Natural killer cell treated with Interleukin-12 subunit alpha and Interleukin-12 subunit beta and Interleukin-15 and Interleukin-18, amount 100 ng/mL, for 72 hours (primary cell): ENCODE measurements at places on chromosomes 11 and 22. TPM values are rescaled to one million over a fixed set of nuclear protein-coding genes. Genes with fewer than 3 reads are reported as not detected.

DNA sequence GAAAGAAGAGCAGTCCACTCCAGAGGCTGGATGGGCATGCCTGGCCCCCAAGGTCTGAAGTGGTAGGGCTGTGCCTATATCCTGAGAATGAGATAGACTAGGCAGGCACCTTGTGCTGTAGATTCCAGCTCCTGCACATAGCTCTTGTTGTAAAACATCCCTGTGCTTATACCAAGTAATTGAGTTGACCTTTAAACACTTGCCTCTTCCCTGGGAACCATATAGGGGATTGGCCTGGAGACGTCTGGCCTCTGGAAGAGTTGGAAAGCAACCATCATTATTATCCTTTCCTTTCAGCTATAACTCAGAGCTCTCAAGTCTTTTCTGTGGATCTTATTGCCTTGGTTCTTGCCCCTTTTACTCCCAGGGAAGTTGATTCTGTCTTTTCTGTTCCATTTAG, 15.1 kb downstream of the LIMK2 start:
- no peak for DNase-seq
- H3K4me1 ChIP-seq, result peaks cover 75% of the 10 kb centered on the region
- no peaks in the 10 kb centered on the region for H3K27me3 ChIP-seq
- H3K27ac ChIP-seq, result peak overlapping the region; percentile 98

- no peaks in the 10 kb centered on the region for H3K36me3 ChIP-seq
- no peak for DNase-seq
- no peak overlapping the region for H3K4me3 ChIP-seq
- H3K27ac ChIP-seq, result no peak overlapping the region
- peaks cover 18% of the 10 kb centered on the region for H3K27me3 ChIP-seq
- H3K4me1 ChIP-seq, result no peaks in the 10 kb centered on the region
Observed at GRCh38 chr11:64535811-64536210, 55.2 kb upstream of the SLC22A12 start.

DNA sequence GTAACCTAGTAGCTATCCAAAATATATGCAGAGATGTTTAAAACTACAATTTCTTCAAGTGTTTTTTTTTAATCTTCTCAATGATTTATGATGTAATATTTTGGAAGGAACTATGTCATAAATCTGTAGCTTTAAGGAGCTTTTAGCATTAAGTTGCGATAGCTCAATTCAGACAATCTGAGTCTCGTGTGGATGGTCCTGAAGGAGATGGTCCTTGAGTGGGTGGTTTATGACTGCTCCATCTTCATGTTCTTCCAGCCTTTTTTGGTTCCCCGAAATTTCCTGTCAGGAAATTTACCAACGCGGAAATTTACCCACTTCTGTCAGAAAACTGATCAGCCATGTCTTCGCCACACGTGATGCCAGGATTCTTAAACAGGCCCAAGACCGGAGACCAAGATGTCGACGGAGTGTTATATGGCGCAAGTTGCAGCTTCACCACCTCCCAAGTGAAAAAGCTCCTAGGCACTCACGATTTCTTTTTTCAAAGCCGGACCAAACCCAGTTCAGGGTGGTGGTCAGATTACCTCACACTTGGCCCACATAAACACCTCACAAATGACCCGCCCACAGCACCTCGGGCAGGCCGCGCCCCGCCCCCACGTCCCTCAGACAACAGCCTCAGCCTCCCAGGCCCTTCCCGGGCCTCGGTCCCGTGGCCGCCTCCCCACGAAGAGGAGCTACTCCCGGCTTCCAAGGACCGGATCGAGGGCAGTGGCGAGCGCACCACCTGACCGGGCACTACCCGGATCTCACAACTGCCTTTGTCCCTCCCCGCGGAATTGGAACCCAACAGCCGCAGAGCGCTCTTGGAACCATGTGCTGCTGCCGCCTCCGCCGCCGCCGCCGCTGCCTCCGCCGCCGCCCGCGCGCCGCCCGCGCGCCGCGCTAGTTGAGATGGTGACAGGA, at the start of gene MORC2:
Gene MORC2, minus strand, starts transcription at position 760 of the 909 bp plus-strand sequence. CDS start 885 bp downstream, outside the sequence.
- H3K27me3 ChIP-seq, result no peaks in the 10 kb centered on the region
- peaks cover 31% of the 10 kb centered on the region for H3K4me1 ChIP-seq
- no peak for DNase-seq
- H3K27ac ChIP-seq, result peak within 1 kb of the TSS; percentile 91
- H3K36me3 ChIP-seq, result peaks cover 33% of the 10 kb centered on the region

DNA sequence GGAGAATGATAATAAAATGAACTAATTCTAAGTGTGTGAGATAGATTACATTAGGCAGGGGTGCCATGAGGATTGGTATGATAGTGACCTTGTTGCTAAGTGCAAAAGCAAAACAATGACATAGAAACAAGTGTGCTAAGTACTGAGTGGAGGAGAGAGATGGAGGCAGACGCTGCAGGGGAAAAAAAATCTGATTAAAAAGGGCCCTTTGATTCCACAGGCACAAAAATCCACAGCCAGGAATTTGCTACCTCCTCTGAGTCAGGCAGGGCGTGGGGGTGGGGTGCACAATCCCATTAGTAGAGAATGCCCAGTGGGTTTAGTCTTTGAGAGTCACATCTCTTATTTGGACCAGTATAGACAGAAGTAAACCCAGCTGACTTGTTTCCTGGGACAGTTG, at the start of gene CNTF:
Gene CNTF, plus strand, starts transcription at position 322 of the 400 bp plus-strand sequence. CDS start 88 bp downstream, outside the sequence.
- no peak within 1 kb of the TSS for H3K27ac ChIP-seq
- H3K27me3 ChIP-seq, result no peaks in the 10 kb centered on the region
- H3K4me1 ChIP-seq, result peaks cover 6% of the 10 kb centered on the region
- no peak within 1 kb of the TSS for H3K4me3 ChIP-seq

GRCh38 chr11:18715476-18715875, 10.5 kb downstream of the IGSF22 start:
- peaks cover 6% of the 10 kb centered on the region for H3K4me1 ChIP-seq
- no peak overlapping the region for H3K27ac ChIP-seq
- no peak for DNase-seq
- no peaks in the 10 kb centered on the region for H3K36me3 ChIP-seq

GRCh38 chr22:44360668-44361381, 48.1 kb upstream of the SHISAL1 start:
- H3K27ac ChIP-seq, result no peak overlapping the region
- DNase-seq, result no peak
- no peaks in the 10 kb centered on the region for H3K36me3 ChIP-seq
- H3K4me3 ChIP-seq, result no peak overlapping the region

DNA sequence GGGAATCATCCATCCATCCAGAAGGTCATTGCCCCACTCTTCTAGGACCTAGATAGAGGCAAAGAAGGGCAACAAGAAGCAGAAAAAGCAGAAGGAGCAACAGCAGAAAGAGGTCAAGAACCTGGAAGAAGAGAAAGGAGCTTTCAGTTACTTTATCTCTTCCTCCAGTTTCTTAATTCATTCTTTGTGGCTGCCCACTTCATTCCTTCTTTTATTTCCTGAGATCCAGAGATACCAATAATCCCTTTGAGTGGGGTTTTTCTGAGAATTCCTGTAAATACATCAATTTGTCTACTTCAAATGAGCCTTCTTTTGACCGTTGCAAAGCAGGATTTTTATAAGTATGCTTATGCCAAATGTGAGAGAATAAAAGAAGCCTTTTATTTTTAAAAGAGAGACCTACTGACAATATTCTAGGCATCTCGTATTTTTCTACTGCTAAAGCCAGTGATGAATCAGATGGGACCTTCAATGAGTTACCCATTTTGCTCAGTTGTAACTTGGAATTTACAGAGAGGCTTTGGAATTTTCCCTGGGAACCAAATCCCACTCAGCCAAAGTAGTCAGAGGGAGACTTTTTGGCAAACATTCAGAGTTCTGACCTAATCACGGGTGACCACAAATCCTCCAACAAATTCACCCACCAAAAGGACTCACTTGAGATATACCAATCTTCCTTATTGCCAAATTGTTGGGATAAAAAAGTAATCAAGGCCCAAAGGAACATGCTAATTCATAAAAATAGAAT, 54.9 kb downstream of the ZC3H12C start:
- no peaks in the 10 kb centered on the region for H3K36me3 ChIP-seq
- H3K27me3 ChIP-seq, result peaks cover 13% of the 10 kb centered on the region
- no peak overlapping the region for H3K4me3 ChIP-seq
- DNase-seq, result no peak

- peaks cover 30% of the 10 kb centered on the region for H3K36me3 ChIP-seq
- DNase-seq, result peak; percentile 38
- H3K4me3 ChIP-seq, result peak overlapping the region; percentile 51
- no peaks in the 10 kb centered on the region for H3K27me3 ChIP-seq
Observed at GRCh38 chr22:20090730-20091240, 10.7 kb downstream of the DGCR8 start.

- no peak overlapping the region for H3K4me3 ChIP-seq
- no peaks in the 10 kb centered on the region for H3K4me1 ChIP-seq
- no peak overlapping the region for H3K27ac ChIP-seq
- peaks cover 13% of the 10 kb centered on the region for H3K27me3 ChIP-seq
- DNase-seq, result no peak
- H3K36me3 ChIP-seq, result no peaks in the 10 kb centered on the region
Observed at GRCh38 chr22:27461470-27461869, 340.1 kb downstream of the MN1 start.

DNA sequence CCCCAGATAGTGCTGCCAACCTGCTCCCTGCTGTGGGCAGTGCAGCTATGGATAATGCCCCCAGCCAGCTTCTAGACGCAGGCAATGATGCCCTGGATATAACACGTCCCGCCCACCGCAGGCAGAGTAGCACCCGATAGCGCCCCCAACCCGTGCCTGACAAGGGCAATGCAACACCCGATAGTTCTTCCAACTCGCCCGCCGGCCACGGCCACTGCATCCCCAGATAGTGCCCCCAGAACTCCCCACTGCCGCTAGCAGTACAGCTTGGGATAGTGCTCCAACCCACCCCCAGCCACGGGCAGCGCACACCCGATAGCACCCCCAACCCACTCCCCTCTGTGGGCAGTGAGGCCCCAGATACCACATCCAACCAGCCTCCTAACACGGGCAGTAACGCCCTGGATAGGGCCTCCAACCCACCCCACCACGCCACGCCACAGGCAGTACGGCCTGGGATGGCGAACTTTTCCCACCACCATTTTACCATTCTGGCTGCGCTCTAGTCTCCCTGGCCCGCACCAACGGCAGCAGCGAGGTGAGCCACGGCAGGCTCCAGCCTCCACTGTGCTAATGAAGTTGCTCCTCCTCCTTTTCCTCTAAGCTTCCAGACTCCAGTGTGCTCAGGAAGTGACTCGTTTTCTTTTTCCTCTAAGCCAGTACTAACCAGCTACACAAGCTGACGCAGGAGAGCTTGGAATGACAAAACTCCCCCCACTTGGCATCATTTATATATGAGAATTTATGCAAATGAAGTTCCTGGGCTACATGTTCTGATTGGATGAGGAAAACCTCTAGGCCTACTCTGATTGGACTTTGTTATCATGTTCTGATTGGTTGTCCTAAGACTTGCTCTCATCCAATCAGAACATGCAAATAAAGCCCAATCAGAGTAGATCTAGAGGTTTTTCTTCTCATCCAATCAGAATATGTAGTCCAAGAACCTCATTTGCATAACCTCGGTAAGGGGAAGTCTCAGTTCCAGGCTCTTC, 3.0 kb upstream of the RFPL3 start:
- no peaks in the 10 kb centered on the region for H3K27me3 ChIP-seq

GRCh38 chr22:44049486-44050231, 25.6 kb downstream of the PARVB start:
- H3K4me1 ChIP-seq, result peaks cover 9% of the 10 kb centered on the region
- no peaks in the 10 kb centered on the region for H3K36me3 ChIP-seq
- no peak overlapping the region for H3K4me3 ChIP-seq
- no peaks in the 10 kb centered on the region for H3K27me3 ChIP-seq

DNA sequence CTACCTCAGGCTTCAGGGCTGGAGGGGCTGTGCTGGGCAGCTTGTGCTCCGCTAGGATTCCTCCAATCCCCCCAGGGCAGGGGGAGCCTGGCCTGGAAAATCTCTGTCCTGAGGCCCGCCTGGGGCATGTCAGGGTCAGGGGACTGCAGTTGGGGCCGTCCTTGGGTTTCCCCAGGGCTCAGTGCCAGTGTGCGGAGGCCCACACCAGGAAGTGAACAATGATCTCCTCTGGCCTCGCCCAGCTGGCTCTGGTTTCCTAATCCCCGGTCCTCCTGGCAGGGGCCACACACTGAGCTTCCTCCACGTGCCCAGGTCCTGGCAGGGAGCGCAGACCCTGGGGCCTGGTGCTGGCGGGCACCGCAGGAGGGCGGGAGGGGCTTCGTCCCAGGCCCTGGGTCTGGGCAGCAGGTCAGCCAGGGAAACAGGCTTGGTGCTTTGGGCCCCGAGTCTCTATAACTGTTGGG, 1.4 kb upstream of the MUC2 start:
- no peaks in the 10 kb centered on the region for H3K4me1 ChIP-seq
- DNase-seq, result peak; percentile 51
- H3K27ac ChIP-seq, result no peak overlapping the region
- H3K27me3 ChIP-seq, result peaks cover 9% of the 10 kb centered on the region

DNA sequence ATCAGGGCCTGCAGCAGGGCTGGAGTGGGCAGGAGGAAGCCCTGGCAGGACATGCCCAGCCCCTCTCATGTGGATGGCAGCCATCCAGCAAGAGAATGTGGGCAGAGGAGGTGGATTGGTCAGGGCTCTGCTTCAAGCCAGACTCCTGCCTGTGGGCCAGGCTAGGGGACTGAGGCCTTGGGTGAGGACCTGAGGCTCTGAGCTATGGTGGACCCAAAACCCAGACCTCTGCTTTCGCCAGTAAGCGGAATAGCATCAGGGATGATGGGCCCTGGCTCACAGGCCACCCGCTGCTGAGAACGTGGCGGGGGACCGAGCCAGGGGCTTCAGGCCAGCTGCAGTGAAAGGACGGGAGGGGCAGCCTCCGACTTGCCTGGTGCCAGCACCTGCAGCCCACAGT, 57.4 kb downstream of the LINC01488 start:
- peaks cover 5% of the 10 kb centered on the region for H3K27me3 ChIP-seq
- no peak overlapping the region for H3K4me3 ChIP-seq
- H3K4me1 ChIP-seq, result no peaks in the 10 kb centered on the region
- H3K27ac ChIP-seq, result no peak overlapping the region

DNA sequence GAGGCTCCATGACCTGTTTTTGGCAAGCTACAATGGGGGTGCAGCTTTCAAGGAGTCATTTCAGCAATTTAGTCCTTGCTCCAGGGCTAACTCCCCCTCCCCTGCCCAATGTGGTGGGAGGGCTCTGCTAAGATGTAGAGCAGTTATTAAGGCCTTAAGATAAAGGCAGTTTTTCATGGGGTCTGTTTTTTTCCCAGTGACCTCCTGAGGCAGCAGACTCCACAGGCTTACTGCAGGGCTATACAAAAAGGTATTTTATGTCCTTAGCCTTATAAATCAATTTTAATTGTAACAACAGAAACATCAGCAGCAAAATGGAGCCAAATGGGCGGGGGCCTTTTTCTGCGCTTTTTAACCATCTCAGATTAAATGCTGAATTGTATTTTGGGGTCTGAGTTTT, 192.3 kb downstream of the KIRREL3 start:
- H3K27ac ChIP-seq, result no peak overlapping the region
- no peak for DNase-seq
- no peaks in the 10 kb centered on the region for H3K36me3 ChIP-seq
- peaks cover 8% of the 10 kb centered on the region for H3K27me3 ChIP-seq
- H3K4me3 ChIP-seq, result no peak overlapping the region
- no peaks in the 10 kb centered on the region for H3K4me1 ChIP-seq

- H3K4me3 ChIP-seq, result no peak overlapping the region
- no peaks in the 10 kb centered on the region for H3K27me3 ChIP-seq
- no peak for DNase-seq
- H3K27ac ChIP-seq, result no peak overlapping the region
Observed at GRCh38 chr11:112304914-112305313, 44.3 kb upstream of the PLET1 start.

- H3K4me3 ChIP-seq, result no peak overlapping the region
- no peak overlapping the region for H3K27ac ChIP-seq
- H3K4me1 ChIP-seq, result no peaks in the 10 kb centered on the region
- H3K36me3 ChIP-seq, result no peaks in the 10 kb centered on the region
- DNase-seq, result no peak
Observed at GRCh38 chr11:120255519-120255866, 15.6 kb downstream of the POU2F3 start.

The NXPE4 gene
- not detected for total RNA-seq

The CD6 gene
- 44.0 TPM for total RNA-seq

The TENM4 gene
- not detected for total RNA-seq

The OR10A5 gene
- not detected for total RNA-seq

The OR8D2 gene
- not detected for total RNA-seq

The CDC42EP1 gene
- total RNA-seq, result 3.5 TPM

The PYGM gene
- 4.7 TPM for total RNA-seq

The APOL5 gene
- not detected for total RNA-seq
